ENCODE measurements at places on chromosomes 12 and 14.

- DNase-seq: no peak
Observed at GRCh38 chr12:104486363-104486750, 29.6 kb downstream of the CHST11 start.

DNA sequence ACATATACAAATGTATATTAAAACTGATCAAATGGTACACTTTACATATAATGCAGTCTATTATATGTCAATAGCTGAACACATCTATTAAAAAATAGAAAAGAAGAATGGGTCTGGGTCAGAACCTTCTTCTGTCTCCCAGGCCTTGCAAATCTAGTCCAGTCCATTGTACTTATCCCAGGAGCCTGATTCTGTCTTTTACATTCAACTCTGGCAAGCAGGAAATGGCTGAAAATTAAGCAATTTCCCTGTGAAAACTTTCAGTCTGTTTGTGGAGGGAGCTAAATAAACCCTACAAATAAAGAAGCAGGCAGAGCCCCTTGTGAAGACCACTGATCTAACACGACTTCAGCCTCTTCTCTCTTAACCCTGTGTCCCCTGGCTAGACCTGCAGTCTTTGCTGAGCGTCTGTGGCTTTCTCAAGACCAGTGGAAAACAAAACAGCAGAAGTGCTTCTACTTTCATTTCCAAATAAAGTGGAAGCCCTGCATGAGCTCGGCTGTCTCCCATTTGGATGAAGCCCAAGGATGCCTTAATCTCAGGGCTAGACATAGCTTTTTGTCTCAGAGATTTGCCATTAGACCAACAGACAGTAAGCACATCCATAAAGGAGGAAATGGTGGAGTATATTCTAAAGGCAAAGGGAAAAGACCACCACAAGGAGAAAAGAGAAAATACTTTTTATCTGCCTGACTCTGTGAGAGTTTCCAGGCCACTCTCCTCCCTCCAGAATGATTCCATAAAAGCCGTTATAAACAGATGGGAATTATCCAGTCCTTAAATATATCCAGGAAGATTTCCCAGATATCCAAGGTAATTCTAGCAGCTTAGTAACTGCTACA lies 48.2 kb downstream of the CRACR2A start:
- no peak for DNase-seq

DNA sequence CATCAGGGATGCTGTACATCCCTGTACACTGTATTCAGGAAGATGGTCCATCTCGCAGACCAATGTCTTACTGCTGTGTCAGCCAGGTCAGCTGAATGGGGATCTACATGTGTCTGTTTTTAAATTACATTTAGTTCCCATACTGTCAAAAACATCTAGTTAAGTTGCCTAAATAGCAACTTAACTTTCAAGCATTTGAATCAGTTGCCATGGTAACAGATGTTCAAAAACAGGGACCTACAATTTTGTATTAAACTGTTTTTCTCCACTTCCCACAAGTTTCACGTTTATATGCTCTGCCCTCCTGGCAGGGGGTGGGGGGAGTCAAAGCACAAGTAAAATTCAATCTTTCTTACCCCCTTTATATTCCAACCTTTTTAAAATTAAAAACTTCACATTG lies 38.3 kb downstream of the C12orf42 start:
- no peak for DNase-seq

- no peak for DNase-seq
Observed at GRCh38 chr12:106566771-106567170, 16.0 kb upstream of the RFX4 start.

DNA sequence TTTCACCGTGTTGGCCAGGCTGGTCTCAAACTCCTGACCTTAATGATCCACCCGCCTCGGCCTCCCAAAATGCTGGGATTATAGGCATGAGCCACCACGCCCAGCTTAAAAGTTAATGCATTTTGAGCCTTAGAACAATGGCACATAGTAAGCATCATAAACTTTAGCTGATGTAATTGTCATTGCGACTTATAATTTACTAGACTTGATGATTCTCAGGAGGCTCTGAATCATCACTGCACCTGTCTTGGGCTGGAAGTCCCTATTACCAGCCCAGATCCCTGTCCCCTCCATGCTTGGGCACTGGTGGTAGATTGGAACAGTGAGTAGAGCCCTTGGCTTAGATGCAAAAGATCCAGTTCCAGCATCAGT lies 26.1 kb downstream of the KMT5A start:
- no peak for DNase-seq

GRCh38 chr12:59803735-59804134 lies 207.9 kb downstream of the SLC16A7 start:
- no peak for DNase-seq

DNA sequence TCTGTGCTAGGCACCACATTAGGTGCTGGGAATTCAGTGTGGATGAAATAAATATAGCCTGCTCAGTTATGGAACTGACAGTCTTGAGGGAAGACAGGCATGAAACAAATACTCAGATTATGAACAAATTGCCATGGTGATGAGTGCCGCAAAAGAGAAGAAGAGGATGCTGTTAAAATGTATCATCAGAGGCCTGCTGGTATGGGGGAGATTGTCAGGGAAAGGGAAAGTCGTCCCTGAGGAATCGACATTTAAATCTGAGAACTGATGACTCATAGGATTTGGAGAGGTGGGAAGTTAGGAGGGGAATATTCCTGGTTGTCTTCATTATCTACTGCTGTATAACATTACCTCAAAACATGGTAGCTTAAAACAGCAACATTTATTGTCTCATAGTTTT lies 42.0 kb downstream of the PPP1R36 start:
- no peak for DNase-seq

GRCh38 chr14:99389174-99389826 lies 91.4 kb downstream of the SETD3 start:
- no peak for DNase-seq

- DNase-seq: no peak
Observed at GRCh38 chr12:23659131-23659530, 290.3 kb downstream of the SOX5 start.

DNA sequence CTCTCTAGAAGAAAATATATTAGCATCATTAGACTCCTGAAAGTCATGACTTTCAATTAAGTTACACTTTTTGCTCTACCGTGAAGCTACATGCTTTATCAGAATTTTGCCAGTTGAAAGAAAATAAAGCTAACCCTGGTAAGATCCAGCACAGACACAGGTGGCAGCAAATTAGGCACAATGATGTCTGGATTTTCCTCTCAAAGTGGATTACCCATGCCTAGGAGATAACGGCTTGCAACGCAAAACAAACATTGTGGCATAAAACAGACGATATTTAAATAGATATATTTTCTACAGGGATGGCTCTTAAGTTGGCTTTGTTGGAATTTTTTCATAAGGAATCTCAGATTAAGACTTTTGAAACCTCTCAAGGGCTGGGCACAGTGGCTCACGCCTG lies 33.4 kb downstream of the BCAT1 start:
- DNase-seq: no peak

DNA sequence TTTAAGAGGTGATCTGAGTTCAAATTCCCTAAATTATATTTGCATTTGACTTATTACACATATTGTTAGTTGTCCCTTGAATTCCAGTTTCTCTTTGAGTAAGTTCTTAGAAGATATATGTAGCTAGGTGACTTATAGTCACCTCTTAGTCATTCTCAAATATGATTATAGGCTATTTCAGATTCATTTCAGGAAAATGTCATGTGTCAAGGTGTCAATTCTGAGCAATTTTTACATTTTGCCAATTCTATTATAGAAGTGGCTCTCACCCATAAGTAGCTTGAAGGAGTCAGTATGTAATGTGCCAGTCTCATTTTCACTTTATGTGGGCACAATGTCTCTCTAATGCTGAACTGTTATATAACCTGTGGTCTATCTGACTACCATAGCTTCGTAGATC lies 623.4 kb downstream of the DIO2 start:
- DNase-seq: no peak

DNA sequence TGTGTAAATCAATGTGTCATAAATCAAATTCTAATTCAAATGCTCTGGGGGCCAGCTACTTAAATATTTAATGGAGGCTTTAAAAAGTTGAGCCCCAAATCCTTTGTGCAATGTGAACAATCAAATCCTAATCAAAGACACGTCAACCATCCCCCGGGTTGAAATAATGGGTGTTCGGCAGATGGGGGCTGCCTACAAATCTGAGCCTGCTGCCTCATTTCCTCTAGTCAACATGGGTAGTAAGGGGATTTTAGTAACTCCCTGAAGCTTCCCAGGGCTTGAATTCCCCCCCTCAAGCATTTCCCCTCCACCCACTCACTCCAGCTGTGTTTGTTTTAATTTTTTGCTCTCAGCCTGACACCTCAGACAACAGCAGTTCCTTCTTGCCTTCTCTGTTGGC lies 37.8 kb downstream of the SRRM4 start:
- DNase-seq: no peak

GRCh38 chr14:76808990-76809389 lies 3.7 kb downstream of the ANGEL1 start:
- no peak for DNase-seq

DNA sequence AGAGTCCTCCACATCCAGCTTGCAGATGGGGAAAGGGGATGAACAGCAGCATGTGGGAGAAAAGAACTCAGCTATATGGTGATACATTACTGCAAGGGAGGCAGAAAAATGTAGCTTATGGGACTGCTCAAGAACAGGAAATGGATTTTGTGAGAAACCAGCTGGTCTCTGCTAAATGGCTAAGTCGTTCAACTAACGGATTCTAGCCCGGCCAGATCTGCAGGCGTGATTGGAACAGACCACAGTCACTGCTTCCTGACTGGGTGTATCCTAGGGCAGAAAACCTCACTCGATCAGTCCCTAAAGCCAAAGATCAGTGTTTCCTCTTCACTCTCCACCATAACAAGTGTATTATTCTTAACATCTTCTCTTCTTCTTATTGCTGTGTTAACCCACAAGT lies 8.1 kb upstream of the PTGDR start:
- no peak for DNase-seq

DNA sequence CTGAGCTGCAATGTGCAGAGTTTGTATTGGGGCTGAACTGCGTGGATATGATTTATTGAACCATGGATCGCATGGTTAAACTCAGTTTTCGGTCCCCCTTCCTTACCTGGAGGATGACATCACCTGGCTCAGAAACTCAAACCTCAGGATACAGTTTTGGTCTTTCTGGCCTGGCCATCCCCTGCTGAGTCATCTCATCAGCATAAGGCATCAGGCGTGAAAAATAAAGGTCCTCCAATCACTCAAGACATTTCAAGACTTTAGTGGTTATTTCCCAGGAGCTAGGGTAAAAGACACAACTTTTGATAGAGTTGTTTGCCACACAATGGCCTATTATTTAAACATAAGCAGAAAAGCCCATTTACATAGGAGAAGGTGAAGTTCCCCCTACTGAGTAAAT lies 631.1 kb upstream of the TMEM132C start:
- DNase-seq: no peak

DNA sequence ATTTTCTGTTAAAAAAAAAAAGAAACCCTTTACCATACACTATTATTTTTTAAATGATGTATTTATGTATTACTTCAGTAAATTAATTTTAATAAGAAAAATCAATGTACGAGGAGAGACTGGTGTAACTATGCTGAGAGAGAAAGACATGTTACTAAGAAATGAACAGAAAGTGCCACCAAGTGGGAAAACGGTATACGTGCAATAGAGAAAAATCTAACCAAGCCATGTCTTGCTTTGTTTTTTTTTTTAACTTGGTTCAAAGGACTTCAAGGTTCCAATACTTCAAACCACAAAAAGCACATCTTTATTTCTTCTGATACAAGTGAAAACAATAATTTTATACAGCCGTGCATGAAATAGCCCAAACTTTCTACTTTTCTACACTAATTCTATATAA lies 22.9 kb downstream of the NDUFA12 start:
- no peak for DNase-seq

DNA sequence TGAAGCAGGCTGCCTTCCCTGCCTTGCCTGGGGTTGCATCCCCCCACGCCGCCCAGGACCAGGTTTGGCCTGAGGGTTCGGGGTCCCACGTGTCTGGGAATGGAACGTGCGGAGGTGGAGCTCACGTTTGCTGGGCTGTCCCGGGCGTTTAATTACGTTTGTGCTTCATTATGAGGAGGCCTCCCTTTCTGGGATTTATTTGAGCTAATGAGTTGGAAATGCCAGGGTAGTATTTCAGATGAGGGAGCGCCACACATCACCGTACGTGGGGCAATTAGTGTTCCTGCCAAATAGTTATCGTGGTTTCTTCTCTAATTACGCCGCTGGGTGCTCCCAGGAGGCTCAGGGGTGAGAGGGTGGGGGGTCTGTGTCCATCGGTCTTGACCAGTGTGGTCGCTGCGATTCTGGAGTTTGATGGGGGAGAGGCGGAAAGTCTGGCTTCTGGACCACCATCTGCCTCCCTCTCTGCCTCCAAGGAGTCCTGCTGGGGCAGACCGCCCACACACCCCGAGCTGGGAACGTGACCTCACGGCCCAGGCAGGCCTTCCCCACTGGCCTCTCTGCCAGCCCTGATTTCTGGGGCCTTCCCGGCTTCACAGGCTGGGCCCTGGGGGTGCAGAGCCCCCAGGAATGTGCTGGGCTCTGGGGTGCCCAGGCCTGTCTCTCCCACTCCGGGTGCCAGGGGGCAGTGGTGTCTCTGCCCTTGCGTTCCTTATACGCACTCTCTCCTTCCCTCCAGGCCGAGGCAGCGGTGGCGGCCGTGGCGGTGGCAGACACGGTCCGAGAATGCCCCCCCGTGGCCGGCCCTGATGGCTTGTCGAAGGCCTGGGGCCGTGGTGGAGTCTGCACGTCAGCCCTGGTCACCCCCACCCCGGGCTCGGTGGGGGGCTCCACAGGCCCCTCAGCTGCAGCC lies 18.9 kb downstream of the KIF26A start:
- DNase-seq: no peak

DNA sequence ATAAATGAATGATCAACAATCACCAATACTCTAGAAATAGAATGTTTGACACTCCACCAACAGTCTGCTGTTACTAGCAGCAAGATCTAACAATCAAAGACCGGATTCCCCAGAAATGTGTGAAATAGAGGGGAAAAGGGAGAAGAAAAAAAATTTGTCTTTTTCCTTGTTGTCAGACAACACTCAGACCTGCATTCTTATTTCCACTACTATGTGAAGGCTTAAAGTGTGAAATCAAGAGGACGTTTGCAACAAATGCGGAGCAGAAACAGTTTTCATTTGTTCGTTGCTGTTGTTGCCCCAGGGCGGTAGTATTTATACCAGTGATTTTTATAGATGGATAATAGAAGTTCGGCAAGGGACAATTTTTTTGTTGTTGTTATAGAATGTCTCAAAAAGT lies 9.2 kb downstream of the NKX2-1 start:
- DNase-seq: no peak

DNA sequence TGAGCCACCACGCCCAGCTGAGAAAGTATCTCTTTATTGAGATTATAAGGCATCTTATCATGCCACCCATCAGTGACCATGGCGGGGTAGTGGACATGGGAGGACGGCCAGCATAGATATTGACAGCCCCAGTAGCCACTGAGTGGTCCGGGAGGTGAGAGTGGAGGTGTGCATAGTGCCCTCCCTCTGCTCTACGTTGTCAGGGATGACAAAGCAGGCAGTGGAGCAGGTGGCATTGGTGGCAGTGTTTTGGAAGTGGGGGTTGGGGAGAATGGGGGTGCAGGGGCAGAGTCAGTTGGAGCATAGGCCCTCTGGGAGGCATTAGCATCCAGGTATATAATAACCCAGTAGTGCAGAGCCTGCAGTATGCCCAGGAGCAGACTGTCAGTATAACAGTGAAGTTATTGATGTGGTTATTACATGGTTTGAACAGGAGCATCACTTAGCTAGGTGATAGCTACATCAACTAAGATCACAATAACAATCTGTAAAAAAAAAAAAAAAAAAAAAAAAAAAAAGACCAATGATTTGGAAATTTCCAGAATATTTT lies 41.1 kb downstream of the GNG2 start:
- no peak for DNase-seq

Measured in NCI-H2081 treated with DMSO at 0.1 percent for 48 hours (cell line).